Stimulated activated naive CD4-positive, alpha-beta T cell (primary cell): ENCODE measurements at places on chromosomes 2 and 18.

DNA sequence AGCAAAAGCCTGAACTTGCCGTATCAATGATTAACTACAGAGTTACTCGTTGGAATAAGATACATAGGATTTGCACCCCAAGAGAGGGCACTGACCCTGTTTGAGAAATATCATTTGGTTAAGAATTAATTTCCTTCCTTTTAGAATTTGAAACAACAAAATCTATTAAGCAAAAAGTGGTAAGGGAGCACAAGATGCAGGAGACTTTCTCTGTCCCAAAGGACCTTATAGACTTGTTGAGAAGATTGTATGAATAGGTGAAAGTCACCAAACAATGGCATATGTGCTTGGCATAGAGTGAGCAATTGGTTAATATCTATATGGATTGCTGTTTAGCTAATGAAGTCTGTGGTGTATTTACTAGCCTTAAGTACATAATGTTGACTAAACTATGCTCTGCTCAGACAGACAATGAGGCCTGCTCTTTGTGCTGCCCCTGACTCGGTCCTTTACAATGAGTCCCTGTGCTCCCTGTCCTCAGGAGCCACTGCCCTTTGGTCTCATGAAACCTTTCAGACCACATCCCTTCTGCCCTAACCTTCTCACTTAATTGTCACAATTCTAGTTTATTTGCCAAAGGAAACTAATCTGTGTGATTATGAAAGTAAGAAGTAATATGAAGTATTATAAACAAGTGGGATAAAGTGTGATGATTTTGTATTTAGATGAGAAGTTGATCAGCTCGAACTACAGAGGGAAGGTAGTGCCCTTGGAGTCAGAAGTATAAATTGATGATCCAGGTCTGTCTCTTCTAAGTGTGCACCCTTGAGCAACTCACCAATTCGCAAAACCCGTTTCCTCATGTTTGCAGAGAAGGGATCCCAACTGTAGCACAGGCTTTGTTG is 21.2 kb upstream of the HNMT start:
- no peak for DNase-seq

DNA sequence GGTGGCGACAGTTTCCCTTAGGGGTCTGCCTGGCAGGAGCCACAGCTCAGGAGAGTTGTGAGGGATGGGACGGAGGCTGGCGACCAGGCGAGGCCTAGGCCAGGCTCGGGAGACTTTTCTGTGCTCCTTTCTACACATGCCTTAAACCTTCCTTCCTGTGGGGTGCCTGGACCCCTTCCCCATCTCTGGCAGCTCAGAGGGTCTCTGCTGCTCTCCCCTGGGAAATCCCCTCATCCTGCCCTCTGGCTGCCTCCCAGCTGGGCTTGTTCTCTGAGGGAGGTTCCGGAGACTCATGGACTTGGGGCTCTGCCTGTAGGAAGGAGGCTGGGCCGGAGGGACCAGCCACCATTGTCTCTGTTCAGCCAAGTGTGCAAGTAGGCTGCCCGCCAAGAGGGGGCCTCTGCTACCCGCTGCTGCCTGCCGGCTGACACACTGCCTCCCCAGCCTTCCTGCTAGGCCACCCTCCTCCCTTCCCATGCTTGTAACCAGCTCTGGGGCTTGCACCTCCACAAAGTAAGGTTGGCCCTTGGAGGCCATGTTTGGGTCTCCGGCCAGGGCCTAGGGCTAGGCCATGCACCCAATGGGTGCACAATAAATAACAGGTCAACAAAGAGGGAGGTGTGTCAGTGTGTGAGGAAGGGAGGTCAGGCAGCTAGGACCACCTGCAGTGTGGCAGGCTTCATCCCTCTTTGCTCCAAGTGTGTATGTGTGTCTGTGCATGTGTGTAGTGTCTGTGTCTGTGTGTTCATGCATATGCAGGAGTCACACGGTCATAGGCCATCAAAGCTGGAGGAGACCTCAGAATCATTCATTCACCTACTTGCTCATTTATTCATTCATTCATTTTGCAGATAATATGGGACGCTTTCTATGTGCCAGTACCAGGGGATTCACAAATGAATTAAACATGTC is 28.8 kb downstream of the PSD4 start:
- no peak for DNase-seq

DNA sequence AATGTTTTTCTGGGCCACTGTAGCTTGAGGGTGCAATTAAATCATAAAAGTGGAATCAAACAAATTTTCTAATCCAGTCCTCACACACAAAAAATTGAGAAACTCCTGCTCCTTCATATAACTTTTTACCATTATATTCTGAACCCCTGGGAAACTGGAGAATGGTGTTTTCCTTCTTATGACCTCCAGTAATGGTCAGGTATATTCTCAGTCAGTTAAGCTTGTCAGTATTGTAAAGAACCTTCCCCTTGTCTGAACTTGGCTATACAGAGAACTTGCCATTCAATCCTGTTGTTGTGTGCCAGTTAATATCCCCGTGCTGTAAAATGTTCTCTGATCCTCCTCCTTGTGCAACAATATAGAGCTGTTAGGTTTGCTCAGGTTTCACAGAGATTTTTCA is 39.5 kb downstream of the ZNF804A start:
- no peak for DNase-seq

- DNase-seq, result no peak
These were observed 53.9 kb downstream of the RTTN start for GRCh38 chr18:70151614-70152013.

DNA sequence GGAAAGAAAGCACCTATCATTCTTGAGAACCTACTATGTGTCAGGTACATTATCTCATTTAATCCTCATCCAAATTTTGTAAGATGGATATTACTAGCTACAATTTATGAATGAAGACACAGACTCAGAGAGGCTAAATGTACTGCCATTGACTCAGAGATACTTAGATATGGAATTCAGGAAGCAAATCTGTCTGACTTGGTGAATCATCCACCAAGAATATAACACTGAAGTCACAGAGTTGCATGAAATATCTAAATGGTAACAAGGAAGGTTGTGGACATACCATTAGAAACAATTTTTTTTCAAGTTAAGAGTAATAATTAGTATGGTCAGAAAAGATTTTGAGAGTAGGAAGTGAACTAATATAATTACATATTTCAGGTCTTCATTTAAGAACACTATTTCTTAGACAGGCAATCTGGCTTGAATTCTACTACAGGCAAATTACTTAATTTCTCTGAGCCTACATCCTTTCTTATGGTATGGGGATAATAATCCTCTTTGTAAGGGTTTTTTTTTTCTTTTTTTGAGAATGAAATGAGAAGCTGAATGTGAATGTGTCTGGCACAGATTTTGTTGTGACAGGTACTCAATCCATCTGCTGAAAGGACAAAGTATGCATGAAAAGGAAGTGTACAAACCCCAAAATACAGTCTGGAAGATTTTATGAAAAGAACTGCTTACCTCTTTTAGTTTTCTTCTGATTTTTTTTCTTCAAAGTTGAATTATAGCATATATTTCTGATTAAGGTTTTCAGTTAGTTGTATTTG is 14.8 kb upstream of the C2orf66 start:
- no peak for DNase-seq

DNA sequence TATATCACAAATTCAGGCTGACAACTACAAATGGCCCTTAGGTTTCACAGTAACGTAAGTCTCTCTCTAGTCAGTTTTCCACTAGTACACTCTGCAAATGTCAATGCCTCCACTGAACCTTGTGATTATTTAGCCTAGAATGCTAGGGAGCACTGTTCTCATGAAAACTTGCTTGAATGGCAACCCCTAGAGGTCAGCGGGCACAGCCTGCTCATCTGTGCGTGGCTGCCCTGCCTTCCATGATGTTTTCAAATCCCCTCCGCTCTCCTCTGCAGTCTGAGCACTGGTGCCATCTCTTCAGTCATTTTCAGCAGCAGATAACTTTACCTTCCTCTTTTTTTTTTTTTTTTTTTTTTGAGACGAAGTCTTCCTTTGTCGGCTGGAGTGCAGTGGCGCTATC is 84.1 kb upstream of the GULP1 start:
- DNase-seq, result no peak

DNA sequence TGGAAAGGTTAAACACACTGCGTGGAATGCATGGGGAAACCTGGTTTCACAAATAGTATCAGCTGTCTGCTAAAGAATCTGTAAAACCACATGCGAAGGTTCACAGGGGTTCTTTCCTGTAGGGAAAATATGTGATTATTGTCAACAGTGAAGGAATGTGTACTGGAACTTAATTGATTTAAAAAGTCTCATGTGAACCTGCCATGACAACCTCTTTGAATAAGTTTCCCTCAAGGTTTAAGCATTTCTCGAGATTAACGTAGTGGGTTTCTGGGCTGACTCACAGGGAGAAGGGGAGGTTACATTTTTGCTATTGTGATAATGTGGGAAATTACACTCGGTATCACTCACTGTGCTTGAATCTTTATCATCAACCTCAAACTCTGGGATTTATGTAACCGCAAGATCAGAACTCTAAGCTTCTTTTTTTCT is 28.2 kb upstream of the IL1R1 start:
- DNase-seq, result no peak

DNA sequence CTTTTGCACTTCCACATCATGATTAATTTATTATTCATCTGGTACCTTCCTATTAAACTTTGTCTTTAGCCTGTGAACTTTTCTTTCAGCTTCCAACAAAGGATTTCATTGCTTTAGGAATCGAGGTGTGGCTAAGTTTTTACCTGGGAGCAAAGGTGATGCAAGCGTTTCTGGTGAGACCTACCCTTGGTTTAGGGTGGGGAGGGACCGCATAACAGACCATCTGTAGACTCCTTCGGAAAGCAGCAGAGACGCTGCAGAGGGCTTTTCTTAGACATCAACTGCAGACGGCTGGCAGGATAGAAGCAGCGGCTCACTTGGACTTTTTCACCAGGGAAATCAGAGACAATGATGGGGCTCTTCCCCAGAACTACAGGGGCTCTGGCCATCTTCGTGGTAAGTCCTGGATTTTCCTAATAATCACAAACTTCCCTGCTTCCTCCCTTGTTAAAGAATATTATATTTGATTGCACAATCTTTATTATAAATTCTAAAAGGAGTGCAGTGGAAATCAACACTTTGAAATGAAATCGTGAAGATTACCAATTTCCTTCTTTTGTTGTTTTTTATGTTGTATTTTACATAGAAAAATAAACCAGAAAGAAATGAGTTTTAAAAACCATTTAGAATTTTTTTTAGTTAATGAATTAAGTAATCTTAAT is at the start of gene DSG3:
TSS of gene DSG3 (plus strand) at position 212 of the 662 bp plus-strand sequence. CDS start at position 349, 137 bp downstream.
- DNase-seq, result no peak

GRCh38 chr2:187017438-187017837 is 168.5 kb upstream of the ZSWIM2 start:
- no peak for DNase-seq

DNA sequence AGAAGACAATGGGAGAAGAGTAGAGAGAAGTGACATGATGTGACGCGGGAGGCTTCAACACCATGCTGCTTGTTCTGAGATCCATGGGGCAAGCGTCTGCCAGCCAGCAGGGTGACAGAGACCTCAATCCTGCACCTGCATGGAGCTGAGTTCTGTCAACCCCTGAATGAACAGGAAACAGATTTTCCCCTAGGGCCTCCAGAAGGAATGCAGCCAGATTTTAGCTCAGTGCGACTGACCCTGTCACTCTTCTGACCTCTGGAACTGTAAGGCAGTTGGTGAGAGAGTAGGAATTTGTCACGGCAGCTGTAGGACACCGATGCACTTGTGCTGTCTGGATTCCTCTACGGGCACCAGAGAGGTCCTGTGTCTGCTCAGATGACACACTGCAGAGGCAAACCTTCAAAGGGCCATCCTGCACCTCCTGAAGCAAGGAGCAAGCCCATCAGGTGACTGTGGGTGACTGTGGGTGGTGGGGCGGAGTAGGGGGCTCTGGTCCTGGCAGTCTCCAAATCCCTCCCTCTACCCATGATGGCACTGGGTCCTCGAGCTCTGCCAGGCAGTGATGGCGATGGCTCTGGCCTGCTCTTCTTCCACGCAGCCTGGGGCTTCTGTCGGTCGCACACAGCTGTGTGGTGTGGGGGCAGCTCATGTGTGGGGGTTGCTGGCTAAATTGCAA is 194.3 kb upstream of the TWIST2 start:
- DNase-seq, result no peak

- DNase-seq, result no peak
These were observed 148.9 kb downstream of the ZEB2 start for GRCh38 chr2:144370937-144371584.

DNA sequence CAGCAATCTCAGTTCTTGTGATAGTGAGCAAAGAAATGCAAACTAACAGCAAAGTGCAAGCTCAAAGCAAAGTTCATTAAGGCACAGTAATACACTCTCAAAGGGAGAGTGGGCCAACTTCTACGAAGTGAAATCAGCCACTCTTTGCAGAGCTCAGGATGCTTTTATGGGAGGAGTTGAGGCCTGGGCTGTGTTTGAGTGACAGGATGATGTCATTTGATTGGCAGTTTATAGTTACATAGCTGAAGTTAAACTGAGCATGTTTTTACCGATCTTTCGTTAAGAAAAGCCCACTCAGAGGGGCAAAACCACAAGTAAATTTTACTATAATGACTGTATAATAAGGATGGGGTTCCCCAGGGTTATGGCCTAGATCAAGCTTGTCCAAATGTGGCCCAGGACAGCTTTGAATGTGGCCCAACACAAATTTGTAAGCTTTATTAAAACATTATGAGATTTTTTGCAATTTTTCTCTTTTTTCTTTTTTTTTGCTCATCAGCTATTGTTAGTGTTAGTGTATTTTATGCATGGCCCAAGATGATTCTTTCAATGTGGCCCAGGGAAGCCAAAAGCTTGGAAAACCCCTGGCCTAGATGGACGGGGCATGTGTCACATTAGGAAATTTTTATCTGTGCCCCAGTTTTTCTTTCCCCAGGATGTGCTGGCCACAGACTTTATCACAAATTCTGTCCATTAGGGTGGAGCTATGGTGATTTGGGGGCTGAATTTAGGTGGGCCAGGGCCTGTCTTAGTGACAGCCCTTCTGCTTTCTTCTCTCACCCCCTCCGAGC is 8.3 kb upstream of the DNAH7 start:
- no peak for DNase-seq

DNA sequence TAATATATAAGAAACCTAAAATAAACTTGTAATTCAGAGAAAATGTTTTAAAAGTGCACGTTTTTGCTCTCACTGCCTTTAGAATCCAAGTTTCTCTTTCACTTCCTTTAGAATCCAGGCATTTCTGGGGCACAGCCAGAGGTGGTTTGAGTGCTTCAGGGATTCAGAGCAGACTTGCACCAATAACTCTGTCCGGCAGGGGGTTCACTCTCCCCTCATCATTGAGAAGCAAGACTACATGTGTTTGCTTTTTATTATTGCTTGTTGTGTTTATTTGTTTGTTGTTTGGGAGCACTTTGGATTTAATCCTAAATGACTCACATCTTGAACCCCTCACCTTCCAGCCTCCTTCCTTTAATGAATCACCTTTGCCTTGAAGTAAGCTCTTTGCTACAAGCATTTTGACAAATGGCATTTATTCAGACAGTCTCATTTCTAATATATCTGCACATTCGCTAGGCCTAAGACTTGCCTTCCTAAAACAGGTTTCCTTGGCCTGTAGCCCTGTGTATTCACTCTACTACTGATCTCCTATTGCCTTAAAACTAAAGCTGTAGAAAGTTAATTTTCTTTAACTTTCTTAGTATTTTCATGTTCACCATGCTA is 233.5 kb upstream of the ATP5MC3 start:
- DNase-seq, result no peak
